ENCODE measurements at places on chromosomes 13 and 19.

- DNase-seq, result no peak
Measured at GRCh38 chr13:99307247-99307646, at the start of gene GPR183. Gene GPR183 (minus strand): TSS chr13:99307399. CDS start chr13:99296145, 11,254 bp downstream.

DNA sequence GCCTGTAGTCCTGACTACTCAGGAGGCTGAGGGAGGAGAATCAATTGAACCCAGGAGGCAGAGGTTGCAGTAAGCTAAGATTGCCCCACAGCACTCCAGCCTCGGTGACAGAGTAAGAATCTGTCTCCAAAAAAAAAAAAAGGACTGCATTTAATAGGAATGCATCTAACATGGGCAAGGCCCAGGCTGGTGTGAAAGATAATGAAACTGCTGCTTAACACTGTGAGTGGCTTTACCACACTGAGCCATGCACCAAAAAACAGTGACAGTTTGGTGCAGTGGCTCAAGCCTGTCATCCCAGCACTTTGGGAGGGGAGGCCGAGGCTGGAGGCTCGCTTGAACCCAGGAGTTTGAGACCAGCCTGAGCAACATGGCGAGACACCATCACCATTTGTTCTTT lies 8.6 kb downstream of the GTF2F1 start:
- no peak for DNase-seq

GRCh38 chr19:31232871-31233270 lies 116.4 kb downstream of the TSHZ3 start:
- DNase-seq, result peak; percentile 72

DNA sequence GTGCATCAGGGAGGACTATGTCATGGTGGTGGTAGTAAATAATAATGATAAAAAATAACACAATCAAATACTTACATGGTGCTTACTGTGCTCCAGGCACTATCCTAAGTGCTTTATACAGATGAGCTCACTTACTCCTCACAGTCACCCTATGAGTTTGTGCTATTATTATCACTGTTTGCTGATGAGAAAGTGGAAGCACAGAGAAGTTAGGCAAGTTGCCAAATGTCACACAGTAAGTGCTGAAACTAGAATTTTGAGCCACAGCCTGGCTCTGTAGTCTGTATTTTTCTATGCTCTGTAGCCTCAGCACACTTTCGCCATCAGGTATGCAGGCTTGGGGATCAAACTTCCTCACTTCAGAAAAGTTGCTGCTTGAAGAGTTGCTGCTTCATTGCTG lies 46.6 kb downstream of the HTR2A start:
- DNase-seq, result no peak

GRCh38 chr19:40502647-40503319 lies 36.0 kb downstream of the SPTBN4 start:
- DNase-seq, result no peak

- DNase-seq, result peak; percentile 67
Measured at GRCh38 chr13:76822698-76823267, 63.4 kb downstream of the KCTD12 start.

DNA sequence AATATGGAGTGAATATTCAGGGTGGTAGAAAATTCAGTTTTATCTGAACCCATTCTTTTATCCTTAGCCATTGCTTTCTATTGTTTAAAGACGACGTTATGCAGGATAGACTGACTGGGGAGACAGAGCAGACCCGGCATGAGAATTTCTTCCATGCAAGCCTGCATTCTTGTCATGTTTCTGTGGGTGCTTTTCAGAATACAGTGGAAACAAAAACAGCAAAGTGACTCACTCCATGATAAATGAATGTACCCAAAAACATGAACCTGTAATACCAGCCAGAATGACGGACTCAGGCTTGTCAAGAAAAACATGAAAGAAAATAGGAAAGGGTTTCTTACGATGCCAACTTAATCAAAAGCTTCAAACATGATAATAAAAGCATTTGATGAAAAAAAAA lies 924.0 kb downstream of the EFNB2 start:
- DNase-seq, result no peak

- no peak for DNase-seq
Measured at GRCh38 chr19:11574689-11575088, 2.8 kb downstream of the ACP5 start.

DNA sequence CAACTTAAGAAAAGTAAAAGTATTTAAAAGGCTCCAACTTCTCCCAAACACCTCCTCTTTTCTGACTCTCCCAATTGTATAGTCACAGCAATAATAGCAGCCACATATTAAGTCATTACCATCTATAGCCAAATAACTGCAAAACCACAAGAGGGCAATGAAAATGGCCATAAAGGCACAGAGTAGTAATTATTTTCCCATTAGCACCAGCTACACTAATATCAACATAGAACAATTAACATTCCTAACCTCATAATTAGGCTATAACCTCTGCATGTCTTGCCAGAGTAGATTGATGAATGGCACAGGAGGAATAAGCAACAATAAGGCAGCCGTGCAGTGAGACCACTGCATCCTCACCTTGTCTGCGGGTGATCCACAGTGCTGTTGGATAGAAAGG lies 226.4 kb upstream of the SERP2 start:
- no peak for DNase-seq

- DNase-seq, result no peak
Measured at GRCh38 chr19:1027650-1028061, 1.2 kb downstream of the CNN2 start.

- no peak for DNase-seq
Measured at GRCh38 chr13:112733112-112733511, 43.3 kb downstream of the ATP11A start.

- peak; percentile 67 for DNase-seq
Measured at GRCh38 chr13:31674051-31674450, 65.3 kb upstream of the RXFP2 start.

GRCh38 chr13:78476910-78477309 lies 126.4 kb downstream of the POU4F1 start:
- DNase-seq, result no peak

GRCh38 chr13:110371550-110372465 lies 64.7 kb downstream of the COL4A2 start:
- no peak for DNase-seq

DNA sequence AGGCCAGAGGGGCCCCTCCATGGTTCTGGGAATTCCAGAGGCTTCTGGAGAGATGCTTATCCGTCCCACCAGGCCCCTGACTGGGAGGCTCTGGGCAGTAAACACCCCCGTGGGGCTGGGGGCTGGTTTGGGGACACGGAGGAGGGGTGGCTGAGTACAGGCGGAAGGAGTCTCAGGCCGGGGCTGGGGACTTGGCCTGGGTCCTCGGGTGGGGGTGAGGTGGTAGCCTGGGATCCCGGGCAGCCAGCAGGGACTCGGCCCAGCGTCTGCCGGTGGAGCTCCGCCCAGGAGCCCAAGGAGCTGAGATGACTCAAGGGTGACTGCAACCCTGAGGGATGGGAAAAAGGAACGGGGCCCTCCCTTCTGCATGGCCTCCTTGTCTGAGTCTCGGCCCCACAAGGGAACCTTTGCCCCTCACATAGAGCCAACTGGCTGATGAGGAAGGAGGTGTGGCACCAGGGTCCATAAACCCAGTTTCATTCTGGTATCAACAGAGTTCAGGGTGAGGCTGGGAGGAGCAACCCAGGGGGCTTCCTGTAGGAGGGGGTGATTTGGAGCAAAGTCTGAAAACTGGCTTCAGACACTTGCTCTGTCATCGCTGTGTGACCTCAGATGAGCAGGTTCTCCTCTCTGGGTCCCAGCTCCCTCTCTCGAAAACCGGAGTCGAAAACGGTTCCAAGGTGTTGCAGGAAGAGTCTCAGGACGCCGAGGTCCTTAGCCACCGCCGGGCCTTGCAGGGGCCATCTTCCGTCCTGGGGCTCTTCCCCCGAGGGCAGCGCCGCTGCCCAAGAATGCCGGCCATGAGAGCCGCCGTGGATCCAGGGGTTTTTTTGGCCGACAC lies 809 bp downstream of the MISP start:
- peak; percentile 96 for DNase-seq

DNA sequence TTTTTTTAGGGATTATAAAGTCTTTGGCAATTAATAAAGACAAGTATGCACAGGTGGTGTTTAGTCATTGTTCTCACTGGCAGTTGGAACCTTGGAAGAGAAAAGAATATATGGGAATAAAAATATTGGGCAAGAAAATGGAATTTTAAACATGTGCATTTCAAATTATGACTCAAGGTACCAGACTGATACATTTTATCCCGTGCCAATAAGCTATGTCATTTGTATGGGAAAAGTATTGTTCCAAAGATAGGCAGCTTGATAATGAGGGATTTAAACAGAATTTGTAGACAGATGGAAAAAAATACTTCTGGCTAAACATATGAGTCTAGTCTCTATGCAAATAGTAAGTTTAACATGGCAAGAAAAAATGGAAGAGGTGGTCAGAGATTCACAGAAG lies 169.5 kb upstream of the UFM1 start:
- peak; percentile 32 for DNase-seq

- DNase-seq, result no peak
Measured at GRCh38 chr19:49911381-49912145, 14.9 kb upstream of the IL4I1 start.

GRCh38 chr19:6947745-6948144 lies 60.4 kb downstream of the ADGRE1 start:
- peak; percentile 36 for DNase-seq

GRCh38 chr19:46392837-46393236 lies 20.5 kb downstream of the CCDC8 start:
- DNase-seq, result no peak

- no peak for DNase-seq
Measured at GRCh38 chr19:21491146-21491545, 14.3 kb upstream of the ZNF429 start.

DNA sequence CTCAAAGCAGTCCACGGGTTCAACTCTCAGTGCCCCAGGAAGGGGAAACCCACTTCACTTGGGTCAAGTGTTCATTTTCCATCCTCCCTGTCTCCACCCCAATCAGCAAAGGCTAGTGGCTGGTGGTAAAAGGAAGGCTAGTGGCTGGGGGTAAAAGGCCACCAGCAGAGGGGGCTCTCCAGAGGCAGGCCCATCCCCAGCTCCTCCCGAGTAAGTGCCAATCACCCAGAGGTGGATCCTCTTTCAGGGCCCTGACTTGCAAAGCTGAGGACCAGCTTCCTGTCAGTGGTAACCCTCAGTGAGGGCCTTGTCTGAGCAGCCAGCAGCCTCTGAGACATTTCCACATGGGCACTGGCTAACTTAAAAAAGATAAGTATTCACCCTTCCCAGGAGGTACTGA lies 22.0 kb upstream of the TPT1 start:
- no peak for DNase-seq

GRCh38 chr13:60620611-60621395 lies 223.8 kb downstream of the TDRD3 start:
- DNase-seq, result peak; percentile 10

DNA sequence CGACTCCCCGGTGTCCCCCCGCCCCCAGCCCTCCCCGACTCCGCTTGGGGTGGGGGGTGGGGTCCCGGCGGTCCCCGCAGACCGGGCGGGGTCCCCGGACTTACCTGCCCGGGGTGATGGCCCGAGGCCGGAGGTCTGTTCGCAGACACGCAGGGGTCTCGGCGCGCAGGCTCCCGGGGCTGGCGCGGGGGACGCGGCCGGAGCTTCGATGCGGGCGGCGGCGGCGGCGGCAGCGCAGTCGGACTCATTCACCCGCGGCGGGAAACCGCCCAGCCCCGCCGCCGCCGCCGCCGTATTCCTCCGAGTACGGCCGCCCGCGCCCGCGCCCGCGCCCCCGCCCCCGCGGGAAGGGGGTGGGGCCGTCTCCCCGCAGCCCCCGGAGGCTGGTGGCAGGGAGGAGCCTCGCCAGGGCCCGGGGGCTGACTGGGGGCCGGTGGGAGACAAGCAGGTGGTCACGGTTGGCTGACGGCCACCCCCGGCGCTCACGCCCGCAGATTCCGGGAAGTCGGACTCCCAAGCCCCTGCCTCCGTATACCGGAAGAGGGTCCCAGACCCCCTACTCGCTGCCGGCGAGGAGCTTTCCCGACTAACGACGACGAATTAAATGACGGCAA lies at the start of gene C2CD4C:
Gene C2CD4C, minus strand, starts transcription at position 246 of the 614 bp plus-strand sequence. CDS start 786 bp downstream, outside the sequence.
- DNase-seq, result peak; percentile 68

DNA sequence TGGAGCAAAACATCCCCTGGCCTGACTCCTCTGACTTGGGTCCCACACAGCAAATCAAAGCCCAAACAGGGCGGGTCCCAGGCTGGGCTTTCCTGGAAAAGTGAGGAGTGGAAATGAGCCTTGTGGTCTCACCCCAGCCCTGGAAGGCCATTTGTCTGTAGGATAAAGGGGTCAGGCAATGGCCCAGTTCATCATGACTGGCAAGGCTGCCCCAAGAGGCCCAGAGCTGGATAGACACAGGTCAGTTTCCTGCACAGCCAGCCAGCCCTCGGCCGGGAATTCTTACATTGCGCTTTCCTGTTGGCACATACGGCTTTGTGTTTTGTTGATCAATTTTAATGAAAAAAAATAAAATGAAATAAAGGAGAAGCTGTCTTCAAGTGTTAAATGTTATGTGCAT lies 174.3 kb downstream of the TSHZ3 start:
- peak; percentile 19 for DNase-seq

DNA sequence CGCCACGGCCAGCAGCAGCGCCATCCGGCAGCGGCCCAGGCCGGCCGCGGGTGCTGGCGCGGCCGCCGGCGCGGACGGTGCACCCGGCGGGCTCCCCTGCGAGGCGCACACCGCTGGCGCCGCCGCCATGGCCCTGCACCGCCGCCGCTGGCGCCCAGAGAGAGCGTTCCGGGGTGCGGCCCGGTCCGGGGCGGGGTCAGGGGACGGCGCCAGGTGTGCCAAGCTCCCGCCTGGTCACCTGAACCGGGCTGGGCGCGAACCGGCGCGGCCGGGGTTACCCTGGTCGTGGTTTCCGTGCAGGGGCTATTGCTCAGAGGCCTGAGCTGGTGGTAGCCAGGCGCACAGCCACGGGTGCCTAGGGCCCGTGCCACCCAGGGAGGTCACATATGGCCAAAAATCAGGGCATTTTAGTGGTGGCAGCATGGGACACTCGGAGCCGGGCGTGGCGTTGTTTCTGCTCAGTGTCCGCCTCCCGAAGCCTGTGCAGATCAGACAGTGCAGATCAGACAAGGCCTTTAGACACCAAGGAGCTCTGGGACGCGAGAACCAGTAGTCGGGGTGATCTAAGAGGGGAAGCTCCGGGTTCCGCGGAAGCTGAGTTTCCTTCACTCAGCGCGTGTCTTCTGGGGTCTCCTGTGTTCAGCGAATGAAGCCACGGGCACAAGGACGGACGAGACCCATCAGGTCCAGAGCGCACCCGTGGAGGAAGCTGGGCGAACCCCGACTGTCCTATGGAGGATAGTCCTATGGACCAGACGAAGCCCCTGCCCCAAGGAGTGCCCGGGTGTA lies at the start of gene TMEM238:
Gene TMEM238, minus strand, starts transcription at position 162 of the 789 bp plus-strand sequence. Its CDS starts 33 bp downstream, at position 129.
- DNase-seq, result no peak

- DNase-seq, result no peak
Measured at GRCh38 chr13:75325711-75326110, 156.3 kb downstream of the TBC1D4 start.

- peak; percentile 82 for DNase-seq
Measured at GRCh38 chr19:10565028-10565566, 713 bp downstream of the KRI1 start.

Data from GM03348 (cell line).